ENCODE measurements at places on chromosomes 16 and 17.

GRCh38 chr17:52156576-52157570 is 1.6 kb downstream of the CA10 start:
- no peak for DNase-seq

GRCh38 chr17:3798273-3799180 is 2.5 kb downstream of the ITGAE start:
- no peak for DNase-seq

- DNase-seq: no peak
These were observed 2.9 kb upstream of the RHBDF2 start for GRCh38 chr17:76504117-76504516.

- DNase-seq: no peak
These were observed 8.3 kb downstream of the ANKRD40 start for GRCh38 chr17:50699410-50699809.

- no peak for DNase-seq
These were observed 3.7 kb downstream of the NUBP2 start for GRCh38 chr16:1786242-1787055.

- DNase-seq: no peak
These were observed 7.3 kb downstream of the CSF3 start for GRCh38 chr17:40022497-40022896.

DNA sequence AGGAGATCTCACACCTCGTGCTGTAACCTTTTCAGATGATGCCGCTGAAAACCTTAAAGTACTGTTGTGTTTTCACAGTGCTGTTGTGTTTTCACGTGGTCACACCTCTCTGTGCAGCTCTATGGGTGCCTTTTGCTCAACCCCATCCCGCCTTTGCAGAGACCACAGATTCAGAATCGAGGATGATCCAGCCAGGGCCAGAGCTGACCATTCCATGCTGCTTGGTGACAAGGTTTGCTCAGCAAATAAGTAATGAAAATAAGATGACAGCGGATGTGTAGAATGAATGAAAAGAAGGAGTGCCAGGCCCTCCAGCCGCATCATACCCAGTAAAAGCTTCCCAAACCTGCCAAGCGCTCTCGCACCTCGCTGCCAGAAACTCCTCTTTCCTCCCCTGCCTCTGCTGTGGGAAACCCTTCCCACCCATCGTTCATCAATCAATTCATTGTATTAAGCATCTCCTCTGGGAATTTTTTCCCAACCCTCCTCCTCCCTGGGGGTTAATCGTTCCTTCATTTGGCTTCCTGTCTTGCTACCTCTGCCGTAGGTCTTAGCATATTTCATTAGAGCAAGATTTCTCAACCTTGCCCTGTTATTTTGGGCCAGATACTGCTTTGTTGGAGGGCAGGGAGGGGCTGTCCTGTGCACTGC is 93.4 kb upstream of the CRHR1 start:
- no peak for DNase-seq

- no peak for DNase-seq
These were observed 30.7 kb downstream of the KNOP1 start for GRCh38 chr16:19687279-19687678.

DNA sequence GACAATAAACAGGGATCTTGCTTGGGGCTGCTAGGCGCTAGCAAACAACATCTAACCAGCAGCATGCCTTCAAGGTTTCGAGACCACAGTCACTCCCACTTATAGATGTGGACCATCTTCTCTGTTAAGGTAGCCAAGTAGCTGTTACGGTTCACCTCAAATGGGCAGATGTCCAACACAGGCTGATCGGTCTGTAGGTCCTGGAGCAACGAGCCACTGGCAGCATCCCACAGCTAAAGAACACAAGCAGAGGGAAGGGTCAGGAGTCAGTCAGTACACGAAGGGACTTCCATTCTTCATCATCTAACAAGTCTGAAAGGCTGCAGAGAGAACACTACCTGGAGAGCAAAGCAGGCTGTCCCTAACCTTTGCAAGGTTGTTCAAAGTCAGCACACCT is 16.9 kb upstream of the GLG1 start:
- no peak for DNase-seq

DNA sequence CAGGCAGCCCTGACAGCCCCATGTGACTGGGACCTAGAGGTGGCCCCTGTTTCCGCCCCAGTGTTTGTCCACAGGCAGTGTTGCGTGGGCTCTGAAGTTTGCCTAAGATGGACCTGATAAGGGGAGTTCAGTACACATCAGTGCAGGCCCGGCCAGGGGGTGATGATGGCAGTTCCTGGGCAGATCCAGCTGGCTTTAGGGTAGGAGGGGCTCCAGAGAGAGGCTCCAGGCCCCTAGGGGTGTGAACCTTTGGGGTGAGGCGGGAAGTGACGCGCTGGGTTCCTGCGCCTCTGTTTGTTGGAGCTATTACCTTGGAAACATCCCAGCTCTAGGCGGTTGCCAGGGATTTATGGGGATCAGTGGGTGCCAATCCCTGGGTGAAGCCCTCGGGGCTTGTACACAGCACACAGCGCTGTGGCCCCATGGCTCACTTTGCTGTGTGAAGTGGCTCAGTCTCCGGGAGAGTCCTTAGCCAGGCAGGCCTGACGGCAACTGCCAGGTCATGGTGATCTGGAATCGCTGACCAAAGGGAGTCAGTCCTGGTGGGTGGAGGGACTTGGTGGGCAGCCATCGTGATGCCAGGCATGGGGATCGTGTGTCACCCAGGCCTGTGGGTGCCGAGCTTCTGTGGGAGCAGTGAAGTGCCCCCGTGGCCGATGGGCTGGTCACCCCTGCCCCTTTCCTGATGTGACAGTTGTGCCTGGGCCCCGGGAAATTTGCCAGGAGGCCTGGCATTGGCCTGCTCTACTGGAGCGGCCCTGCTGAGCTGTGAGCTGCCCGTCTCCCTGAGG is 146.1 kb downstream of the SEC14L1 start:
- peak; percentile 59 for DNase-seq

GRCh38 chr16:67278773-67279295 is 498 bp upstream of the PLEKHG4 start:
- DNase-seq: no peak

DNA sequence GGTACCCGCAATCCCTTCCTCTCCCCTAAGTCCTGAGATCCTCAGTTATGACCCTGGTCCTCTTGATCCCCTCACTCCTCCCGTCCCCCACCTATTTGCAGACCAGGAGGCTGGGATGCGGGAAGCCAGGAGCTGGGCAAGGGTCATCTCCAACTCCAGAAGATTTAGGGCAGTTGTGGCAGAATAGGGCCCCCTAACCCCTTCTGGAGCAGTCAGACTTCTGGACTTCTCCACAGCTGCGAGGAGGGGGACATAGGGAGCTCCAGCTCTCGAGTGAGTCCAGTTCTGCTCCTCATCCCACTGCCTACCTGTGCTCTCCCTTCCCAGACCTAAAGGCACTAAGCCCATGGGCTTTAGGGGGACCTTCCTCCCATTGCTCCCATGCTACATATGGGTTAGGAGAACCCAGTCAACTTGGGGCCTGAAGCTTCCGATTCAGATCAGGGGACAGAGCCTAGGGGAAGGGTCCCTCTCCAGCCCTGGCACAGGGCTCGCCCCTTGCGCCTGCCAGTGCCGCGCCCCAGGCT is 1.3 kb downstream of the WNK4 start:
- DNase-seq: no peak

DNA sequence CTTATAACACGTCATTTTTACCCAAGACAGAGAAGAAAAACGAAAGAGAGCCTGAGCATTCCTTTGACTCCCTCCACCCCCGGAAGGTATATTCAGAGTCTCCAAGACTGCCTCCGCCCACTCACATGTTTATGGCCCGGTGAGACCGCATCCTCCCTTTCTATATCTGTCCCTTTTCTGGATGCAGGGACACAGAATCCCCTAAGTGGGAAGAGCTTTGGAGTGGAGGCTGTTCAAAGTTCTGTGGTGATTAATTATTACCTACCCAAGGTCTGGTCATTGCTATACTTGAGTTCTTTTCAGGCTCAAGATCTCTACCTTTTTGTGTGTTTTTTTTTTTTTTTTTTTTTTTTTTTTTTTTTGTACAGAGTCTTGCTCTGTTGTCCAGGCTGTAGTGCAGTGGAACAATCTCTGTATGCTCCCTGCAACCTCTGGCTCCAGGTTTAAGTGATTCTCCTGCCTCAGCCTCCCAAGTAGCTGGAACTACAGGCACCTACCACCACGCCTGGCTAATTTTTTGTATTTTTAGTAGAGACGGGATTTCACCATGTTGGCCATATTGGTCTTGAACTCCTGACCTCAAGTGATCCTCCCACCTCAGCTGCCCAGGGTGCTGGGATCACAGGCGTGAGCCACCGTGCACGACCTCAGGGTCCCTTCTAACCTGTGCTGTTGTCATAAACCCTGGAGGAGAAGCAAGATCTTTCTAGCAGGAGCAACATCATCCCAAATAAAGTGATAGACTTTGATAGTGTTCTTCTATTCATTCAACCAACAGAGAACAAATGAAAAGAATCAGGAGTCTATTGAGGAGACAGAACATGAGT is 407.1 kb downstream of the WWOX start:
- DNase-seq: no peak

DNA sequence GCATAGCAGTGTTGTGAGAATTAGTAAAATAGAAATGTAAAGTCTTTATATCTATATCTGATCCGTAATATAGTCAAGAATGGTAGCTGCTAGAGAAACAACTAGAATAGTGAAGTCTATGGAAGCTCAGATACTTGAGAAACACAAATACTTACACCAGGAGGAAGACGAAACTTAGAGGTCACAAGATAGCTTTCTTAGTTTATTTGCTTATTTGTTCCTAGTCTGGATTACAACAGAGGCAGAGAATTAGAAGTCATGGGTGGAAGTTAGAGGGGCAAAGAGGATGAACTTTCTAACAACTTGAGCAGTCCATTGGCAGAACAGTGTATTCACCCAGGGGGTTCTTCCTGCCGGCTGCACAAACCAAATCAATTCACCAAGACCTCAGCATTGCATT is 13.9 kb downstream of the GNGT2 start:
- DNase-seq: no peak

DNA sequence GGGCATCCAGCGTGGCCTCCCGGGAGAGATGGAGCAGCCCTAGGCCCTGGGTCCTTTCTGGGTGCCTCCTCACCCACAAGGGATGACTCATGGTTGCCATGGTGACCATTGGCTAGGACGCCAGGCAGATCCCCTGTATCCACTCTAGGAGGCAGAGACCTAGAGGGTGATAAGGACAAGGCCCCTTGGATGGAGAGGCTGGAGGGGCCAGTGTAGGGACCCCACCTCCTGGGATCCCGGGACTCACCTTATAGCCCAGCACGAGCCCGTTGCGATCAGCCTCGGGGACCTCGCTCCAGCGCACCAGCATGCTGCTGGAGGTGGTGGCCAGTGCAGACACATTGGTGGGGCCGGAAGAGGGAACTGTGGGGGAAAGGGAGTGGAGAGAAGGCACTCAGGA is 82.2 kb upstream of the CDC42EP4 start:
- peak; percentile 27 for DNase-seq

- no peak for DNase-seq
These were observed 26.6 kb upstream of the MFSD6L start for GRCh38 chr17:8825802-8826201.

- no peak for DNase-seq
These were observed 57.7 kb downstream of the BAIAP2 start for GRCh38 chr17:81092518-81093095.

DNA sequence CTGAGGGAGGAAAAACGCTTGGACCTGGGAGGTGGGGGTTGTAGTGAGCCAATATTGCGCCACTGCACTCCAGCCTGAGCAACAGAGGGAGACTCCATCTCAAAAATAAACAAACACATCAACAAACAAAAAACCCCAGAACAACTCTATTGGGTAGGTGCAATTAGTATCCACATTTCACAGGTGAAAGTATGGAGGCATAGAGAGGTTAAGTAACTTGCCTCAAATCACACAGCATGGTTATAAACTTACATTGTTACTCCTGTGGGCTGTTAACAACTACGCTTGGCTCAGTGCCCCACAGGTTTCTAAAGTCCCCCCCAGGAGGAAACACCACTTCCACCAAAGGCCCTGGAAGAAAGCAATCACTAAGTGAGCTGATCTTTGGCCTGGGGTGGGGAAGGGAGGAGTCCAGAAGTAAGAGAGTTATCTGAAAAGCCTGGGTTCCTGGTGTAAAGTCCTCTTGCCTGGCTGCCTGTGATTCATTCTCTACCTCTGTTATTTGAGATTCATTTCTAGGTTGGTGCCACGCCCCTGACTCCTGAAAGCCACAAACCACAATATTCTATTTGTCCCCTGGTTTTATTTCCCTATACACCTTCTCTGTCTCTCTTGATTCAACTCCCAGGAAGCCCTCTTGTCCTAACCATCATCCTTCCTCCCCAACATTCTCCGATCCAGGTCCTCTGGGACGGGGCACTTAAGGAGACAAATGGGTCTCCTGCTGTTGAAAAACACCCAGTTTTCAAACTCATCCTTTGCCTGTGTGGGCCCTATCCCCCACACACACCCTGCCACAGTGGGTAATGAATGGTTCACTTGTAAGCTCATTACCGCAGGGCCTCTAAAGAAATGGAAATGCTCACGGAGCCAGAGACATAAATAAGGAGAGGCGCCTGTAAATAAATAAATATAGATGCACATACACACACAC is 195.4 kb downstream of the XYLT1 start:
- DNase-seq: no peak

- DNase-seq: peak; percentile 22
These were observed 270.7 kb downstream of the NTN1 start for GRCh38 chr17:9291912-9292560.

DNA sequence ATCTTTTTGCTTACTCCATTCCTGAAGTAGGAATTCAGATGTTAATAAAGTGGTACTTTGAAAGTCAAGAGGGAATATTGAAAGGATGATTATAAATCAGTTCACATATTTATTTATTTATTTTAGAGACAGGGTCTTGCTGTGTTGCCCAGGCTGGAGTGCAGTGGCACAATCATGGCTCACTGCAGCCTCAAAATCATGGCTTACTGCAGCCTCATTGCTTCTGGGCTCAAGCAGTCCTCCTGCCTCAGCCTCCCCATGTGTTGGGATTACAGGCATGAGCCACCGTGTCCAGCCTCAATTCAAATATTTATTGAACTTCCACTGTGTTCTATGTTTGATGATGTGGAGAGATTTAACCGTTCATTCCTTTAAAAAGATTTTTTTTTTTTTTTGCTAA is 6.6 kb downstream of the NDEL1 start:
- DNase-seq: no peak

DNA sequence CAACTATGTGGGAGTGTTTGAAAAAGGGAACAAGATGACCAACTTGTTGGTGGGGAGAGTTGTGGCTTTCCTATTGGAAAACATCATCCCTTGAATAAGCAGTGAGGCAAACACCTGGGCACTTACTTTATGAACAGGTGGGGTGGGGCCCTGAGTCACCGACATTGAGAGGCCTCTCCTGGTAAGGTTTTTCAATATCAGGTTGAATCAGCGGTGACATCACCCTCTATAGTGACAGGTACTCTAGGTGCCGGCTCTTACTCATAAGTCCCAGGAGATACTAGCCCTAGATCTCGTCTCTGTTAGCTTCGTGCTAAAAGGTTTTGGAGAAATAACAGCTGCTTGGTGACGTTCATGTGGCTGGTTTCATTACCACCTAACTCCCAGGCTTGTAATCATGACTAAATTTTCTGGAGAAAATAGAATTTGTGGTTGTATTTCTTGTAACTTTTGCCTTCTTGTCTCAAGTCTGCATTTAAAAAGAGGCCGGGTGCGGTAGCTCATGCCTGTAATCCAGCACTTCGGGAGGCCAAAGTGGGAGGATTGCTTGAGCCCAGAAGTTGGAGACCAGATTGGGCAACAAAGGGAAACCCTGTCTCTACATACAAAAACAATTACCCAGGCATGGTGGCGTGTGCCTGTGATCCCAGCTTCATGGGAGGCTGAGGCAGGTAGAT is 19.3 kb downstream of the CDH1 start:
- no peak for DNase-seq

- DNase-seq: no peak
These were observed 7.5 kb downstream of the NFE2L1 start for GRCh38 chr17:48055531-48056245.

All from brain microvascular endothelial cell (primary cell).